MCF 10A (cell line): ENCODE measurements at places on chromosomes 1 and 21. TPM values are rescaled to one million over a fixed set of nuclear protein-coding genes. Genes with fewer than 3 reads are reported as not detected.
A peak's percentile ranks its signal among the peaks of the same experiment; 100 is the strongest.

DNA sequence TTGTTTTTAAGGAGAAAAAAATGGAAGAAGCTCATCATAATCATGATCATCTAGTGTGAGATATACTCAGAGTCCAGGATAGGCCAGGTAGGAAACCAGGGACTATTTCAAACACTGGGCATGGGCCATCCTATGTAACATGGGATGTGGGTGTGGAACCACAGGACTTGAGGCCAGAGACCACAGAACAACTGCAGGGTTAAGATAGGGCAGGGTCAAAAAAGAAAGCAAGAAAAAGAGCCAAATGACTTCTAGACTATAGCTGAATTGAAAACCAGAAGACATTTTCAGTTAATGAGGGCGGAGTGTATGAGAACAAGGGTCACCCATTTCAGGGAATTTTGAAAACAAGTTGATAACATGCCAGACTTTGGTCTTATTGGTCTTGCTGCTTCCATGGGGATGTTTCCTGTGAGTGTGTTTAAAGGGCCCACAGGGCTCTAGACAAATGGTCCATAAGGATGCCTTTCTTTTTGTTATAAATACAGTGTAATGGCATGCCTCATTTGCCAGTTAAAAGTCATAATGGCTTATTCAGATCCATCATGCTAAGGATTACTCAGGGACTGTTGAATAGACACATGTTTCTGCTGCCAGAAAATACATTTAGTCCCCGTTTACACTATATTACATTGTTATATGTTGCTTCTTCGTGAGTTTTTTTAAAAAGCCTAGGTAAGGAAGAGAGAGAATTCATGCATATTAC is 182.0 kb upstream of the C21orf91 start:
- DNase-seq: no peak
- H3K4me1 ChIP-seq: no peaks in the 10 kb centered on the region
- no peaks in the 10 kb centered on the region for H3K36me3 ChIP-seq
- H3K4me3 ChIP-seq: no peak overlapping the region
- H3K27ac ChIP-seq: peak overlapping the region; percentile 4

- no peak overlapping the region for H3K27ac ChIP-seq
- DNase-seq: no peak
- no peaks in the 10 kb centered on the region for H3K4me1 ChIP-seq
- H3K36me3 ChIP-seq: peaks cover 40% of the 10 kb centered on the region
Observed at GRCh38 chr1:1665815-1666251, 7.0 kb upstream of the CDK11B start.

C4BPB gene
- total RNA-seq: not detected in 2 replicates

GRCh38 chr1:84771895-84772294 is 81.6 kb upstream of the SSX2IP start:
- H3K36me3 ChIP-seq: no peaks in the 10 kb centered on the region
- H3K27me3 ChIP-seq: no peaks in the 10 kb centered on the region
- no peak for DNase-seq
- H3K27ac ChIP-seq: no peak overlapping the region
- peaks cover under 1% of the 10 kb centered on the region for H3K4me1 ChIP-seq

GRCh38 chr1:63813829-63814277 is 40.0 kb downstream of the ROR1 start:
- H3K4me3 ChIP-seq: no peak overlapping the region
- no peak for DNase-seq
- no peak overlapping the region for H3K27ac ChIP-seq
- H3K36me3 ChIP-seq: peaks cover 4% of the 10 kb centered on the region

GRCh38 chr1:55146781-55147180 is 68.4 kb downstream of the USP24 start:
- DNase-seq: peak; percentile 55
- H3K27ac ChIP-seq: no peak overlapping the region
- H3K4me1 ChIP-seq: no peaks in the 10 kb centered on the region
- no peak overlapping the region for H3K4me3 ChIP-seq

DNA sequence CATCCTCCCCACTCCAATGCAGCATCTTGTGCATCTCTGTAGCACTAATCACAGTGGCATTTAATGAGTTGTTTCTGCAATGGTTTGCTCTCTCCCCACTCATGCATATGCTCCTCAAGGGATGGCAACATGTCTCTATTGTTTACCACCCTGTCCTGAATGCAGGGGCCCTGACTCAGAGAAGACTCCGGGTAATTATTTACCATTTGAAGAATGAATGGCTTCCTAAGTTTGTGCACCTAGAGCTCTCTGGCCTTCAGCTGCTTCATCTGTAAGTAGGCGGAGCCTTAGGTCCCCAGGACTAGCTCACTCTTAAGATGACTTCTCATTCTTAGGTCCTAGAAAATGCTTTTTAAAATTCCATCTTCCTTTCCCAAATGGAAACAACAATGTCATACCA is 63.7 kb upstream of the IGSF21 start:
- no peaks in the 10 kb centered on the region for H3K36me3 ChIP-seq
- DNase-seq: no peak
- no peak overlapping the region for H3K27ac ChIP-seq
- H3K27me3 ChIP-seq: peaks cover 32% of the 10 kb centered on the region
- no peaks in the 10 kb centered on the region for H3K4me1 ChIP-seq

- H3K36me3 ChIP-seq: peaks cover 4% of the 10 kb centered on the region
- no peak overlapping the region for H3K27ac ChIP-seq
- H3K4me1 ChIP-seq: peaks cover 7% of the 10 kb centered on the region
- no peak overlapping the region for H3K4me3 ChIP-seq
- no peaks in the 10 kb centered on the region for H3K27me3 ChIP-seq
Observed at GRCh38 chr1:64139877-64140276, 63.5 kb upstream of the UBE2U start.

PAPPA2 gene
- total RNA-seq: 11.5 and 35.7 TPM in 2 replicates

GRCh38 chr1:19073311-19074186 is 117.1 kb upstream of the IFFO2 start:
- peak; percentile 84 for DNase-seq
- H3K36me3 ChIP-seq: peaks cover 62% of the 10 kb centered on the region
- H3K27me3 ChIP-seq: no peaks in the 10 kb centered on the region
- peaks cover 21% of the 10 kb centered on the region for H3K4me1 ChIP-seq
- peak overlapping the region; percentile 80 for H3K27ac ChIP-seq

GSTM1 gene
- not detected in 2 replicates for total RNA-seq

SYDE2 gene
- total RNA-seq: 4.3 and 5.9 TPM in 2 replicates

- H3K27me3 ChIP-seq: no peaks in the 10 kb centered on the region
- no peaks in the 10 kb centered on the region for H3K4me1 ChIP-seq
- H3K27ac ChIP-seq: no peak overlapping the region
- DNase-seq: no peak
- H3K4me3 ChIP-seq: no peak overlapping the region
Observed at GRCh38 chr1:197041486-197042353, 25.3 kb downstream of the F13B start.

MROH9 gene
- not detected in 2 replicates for total RNA-seq

GRCh38 chr1:42730002-42730401 is 10.0 kb downstream of the CLDN19 start:
- no peak overlapping the region for H3K27ac ChIP-seq
- H3K4me3 ChIP-seq: no peak overlapping the region
- no peak for DNase-seq
- H3K27me3 ChIP-seq: no peaks in the 10 kb centered on the region
- H3K4me1 ChIP-seq: no peaks in the 10 kb centered on the region
- no peaks in the 10 kb centered on the region for H3K36me3 ChIP-seq

PYHIN1 gene
- total RNA-seq: 0.44 TPM in 1 of 2 replicates, not detected in the other

DNA sequence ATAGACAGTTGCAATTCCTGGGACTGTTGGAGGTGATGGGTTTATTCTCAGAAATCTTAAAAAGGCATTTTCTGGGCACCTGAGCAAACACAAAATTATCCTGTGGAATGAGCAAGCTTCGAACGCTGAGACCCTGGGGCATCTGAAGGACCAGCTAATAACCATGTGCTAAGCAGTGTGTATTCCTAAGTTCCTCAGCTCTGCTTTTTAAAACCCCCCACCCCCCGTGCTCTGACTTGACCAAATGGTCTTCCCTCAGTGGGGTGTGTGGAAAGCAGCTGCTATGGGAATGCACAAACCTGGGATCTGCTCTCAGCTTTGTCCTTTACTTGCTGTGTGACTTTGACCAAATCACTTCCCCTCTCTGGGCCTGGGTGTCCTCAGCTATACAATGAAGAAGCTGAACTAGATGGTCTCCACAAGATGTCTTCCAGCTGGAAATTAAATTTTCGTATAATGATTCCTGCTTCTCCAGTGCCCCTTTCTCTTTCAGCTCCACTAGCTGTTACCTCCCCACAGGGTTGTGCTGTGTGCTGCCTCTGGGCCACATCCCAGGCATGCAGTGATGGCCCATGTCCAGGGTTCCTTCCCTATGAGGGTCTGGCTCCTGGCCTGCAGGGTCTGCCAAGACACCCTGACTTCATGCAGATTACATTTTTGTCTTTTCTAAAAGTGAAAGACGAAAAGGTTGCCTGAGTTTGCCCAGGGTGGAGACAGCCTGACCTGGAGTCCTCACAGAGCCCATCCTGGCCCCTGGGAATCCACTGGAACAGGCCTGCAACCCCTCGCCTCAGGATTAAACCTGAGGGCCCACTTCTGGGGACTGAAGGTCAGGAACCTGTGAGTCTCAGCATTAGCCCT is 14.9 kb upstream of the CD247 start:
- H3K4me3 ChIP-seq: no peak overlapping the region
- H3K27ac ChIP-seq: no peak overlapping the region
- H3K27me3 ChIP-seq: no peaks in the 10 kb centered on the region
- DNase-seq: no peak
- H3K36me3 ChIP-seq: peaks cover 15% of the 10 kb centered on the region

DNA sequence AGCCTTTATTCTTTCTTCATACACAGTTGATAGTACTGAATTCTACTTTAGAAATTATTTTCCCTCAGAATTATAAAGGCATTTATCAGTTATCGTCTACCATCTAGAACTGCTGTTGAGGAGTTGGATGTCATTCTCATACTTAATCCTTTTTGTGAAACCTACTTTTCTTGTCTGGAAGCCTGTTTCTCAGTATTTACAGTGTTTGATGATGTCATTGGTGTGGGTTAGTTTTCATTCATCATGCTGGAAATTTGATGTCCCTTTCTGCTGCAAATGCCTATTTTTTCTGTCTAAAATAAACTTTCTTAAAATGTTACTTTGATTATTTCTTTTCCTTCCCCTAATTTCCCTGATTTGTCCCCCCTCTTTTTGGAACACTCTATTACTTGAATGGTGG is 22.8 kb upstream of the ZNF281 start:
- no peak overlapping the region for H3K4me3 ChIP-seq
- no peak overlapping the region for H3K27ac ChIP-seq
- H3K27me3 ChIP-seq: no peaks in the 10 kb centered on the region
- no peak for DNase-seq
- H3K36me3 ChIP-seq: no peaks in the 10 kb centered on the region
- peaks cover 4% of the 10 kb centered on the region for H3K4me1 ChIP-seq

GRCh38 chr1:246577082-246577719 is 10.9 kb downstream of the CNST start:
- H3K27ac ChIP-seq: no peak overlapping the region
- DNase-seq: no peak

DNA sequence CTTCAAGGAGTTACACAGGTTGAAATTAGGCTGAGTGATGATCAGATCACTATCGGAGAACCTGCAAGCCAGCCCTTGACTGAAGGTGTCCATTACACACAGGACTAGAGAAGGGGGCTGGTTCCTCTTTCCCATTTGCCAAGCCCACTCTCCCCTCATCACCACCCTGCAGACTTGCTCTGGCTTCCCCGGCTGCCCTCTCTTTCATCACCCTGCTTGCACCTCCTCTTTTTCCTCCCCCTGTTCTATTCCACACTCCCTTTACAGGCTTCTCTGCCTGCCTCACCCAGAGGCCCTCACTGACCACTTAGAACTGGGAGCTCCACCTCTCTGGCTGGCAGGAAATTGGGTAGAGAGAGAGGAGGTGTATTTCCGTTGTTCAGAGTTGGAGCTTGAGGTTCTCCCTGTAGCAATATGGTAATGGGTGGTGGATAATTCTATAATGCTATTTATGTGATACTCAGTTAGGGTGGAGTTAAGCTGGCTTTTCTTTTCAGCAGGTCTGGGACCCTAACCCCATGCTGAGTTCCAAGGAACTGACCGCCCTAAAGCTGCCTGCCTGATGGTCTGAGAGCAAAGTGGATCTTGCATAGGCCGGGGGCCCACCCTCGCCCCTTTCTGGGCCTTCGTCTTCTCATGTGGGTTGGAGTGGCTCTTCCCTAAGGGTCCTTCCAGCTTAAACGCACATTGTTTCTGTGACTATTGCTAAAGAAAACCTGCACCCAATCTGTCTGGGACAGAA is 111.8 kb upstream of the ADAR start:
- DNase-seq: no peak
- no peaks in the 10 kb centered on the region for H3K4me1 ChIP-seq
- no peaks in the 10 kb centered on the region for H3K36me3 ChIP-seq
- no peak overlapping the region for H3K27ac ChIP-seq
- no peak overlapping the region for H3K4me3 ChIP-seq

RHEX gene
- total RNA-seq: not detected in 2 replicates

DNA sequence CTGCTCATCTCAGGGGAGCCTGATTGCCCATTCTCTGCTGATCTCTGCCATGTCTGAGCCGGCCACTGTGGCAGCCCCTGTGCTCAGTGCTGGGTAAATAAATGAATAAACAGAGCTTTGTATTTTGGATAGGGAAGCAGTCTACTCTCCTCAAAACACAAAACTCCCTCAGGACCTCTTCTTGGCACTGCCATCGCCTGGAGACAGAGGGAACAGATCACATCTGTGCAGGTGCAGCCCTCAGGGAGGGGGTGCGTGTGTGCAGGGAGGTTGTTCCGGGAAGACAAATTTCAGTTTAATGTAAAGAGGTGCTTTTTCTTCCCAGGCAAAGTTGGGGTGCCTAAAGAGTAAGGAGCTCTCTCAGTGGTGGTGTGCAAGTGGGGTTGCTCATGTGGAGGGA is 7.7 kb upstream of the FAM167B start:
- peak overlapping the region; percentile 68 for H3K4me3 ChIP-seq
- no peak overlapping the region for H3K27ac ChIP-seq
- no peaks in the 10 kb centered on the region for H3K27me3 ChIP-seq
- no peak for DNase-seq
- no peaks in the 10 kb centered on the region for H3K36me3 ChIP-seq

DNA sequence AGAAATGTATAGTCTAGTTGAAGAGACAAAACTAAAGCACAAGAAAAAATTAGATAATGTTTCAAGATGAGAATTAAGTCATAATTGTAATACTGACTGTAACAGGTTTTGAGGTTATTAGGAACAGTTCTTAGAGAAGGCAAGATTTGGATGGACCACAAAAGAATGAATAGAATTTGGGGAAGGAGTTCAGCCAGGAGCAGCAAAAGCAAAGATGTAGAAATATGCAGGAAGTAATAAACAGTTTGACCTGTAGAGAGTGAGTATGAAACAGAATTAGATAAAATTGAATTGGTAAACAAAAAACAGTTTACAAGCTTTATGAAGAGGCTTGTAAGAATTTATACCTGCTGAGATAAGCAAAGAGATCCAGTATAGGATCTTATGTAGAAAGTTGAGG is 16.3 kb downstream of the VPS45 start:
- no peaks in the 10 kb centered on the region for H3K4me1 ChIP-seq
- DNase-seq: no peak
- H3K4me3 ChIP-seq: no peak overlapping the region
- H3K27ac ChIP-seq: no peak overlapping the region
- H3K36me3 ChIP-seq: peaks cover 69% of the 10 kb centered on the region

OR10Z1 gene
- not detected in 2 replicates for total RNA-seq

- no peaks in the 10 kb centered on the region for H3K27me3 ChIP-seq
- peak; percentile 58 for DNase-seq
- H3K36me3 ChIP-seq: peaks cover 7% of the 10 kb centered on the region
- peaks cover 16% of the 10 kb centered on the region for H3K4me1 ChIP-seq
- no peak overlapping the region for H3K4me3 ChIP-seq
Observed at GRCh38 chr1:234108921-234109320, 204.4 kb downstream of the SLC35F3 start.

- H3K27ac ChIP-seq: peak overlapping the region; percentile 58
- peaks cover 7% of the 10 kb centered on the region for H3K4me1 ChIP-seq
- H3K27me3 ChIP-seq: no peaks in the 10 kb centered on the region
- H3K4me3 ChIP-seq: no peak overlapping the region
Observed at GRCh38 chr1:119917304-119918055, 21.2 kb upstream of the ADAM30 start.
